Osteoblast (primary cell): ENCODE measurements at places on chromosomes 4 and X. TPM values are rescaled to one million over a fixed set of nuclear protein-coding genes. Genes with fewer than 3 reads are reported as not detected.

DNA sequence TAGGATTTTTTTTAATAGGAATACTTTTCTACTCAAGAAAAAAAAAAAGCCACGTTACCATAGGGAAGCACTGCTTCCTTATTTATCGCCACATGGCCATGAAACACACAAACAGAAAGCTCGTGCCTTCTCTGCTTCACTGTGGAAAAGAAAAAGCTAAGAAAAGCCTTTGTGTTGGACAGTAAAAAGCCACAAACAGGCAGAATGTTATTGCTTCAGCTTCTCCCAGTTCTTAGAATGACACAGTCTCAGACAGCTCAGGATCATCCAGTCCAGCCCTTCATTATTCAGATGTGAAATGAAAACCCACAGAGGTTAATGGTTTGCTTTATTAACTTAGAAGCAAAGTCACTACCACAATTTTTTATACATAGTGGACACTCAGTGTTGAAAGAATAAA, 181.6 kb upstream of the NOCT start:
- H3K4me3 ChIP-seq: no peak overlapping the region
- peaks cover 8% of the 10 kb centered on the region for H3K27me3 ChIP-seq
- DNase-seq: no peak
- H3K4me1 ChIP-seq: no peaks in the 10 kb centered on the region
- H3K27ac ChIP-seq: no peak overlapping the region

DNA sequence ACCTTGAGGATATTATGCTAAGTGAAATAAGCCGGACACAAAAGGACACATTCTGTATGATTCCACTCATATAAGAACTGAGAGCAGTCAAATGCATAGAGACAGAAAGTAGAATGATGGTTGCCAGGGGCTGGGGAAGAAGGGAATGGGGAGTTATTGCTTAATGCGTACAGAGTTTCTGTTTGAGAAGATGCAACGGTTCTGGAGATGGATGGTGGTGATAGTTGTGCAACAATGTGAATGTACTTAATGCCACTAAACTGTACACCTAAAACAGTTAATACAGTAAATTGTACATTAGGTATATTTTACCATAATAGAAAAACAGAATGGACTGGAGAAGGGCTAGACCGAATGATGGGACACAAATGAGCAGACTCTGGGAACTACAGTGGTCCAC, 15.8 kb downstream of the MAOB start:
- no peak overlapping the region for H3K4me3 ChIP-seq
- H3K27ac ChIP-seq: no peak overlapping the region
- H3K36me3 ChIP-seq: no peaks in the 10 kb centered on the region
- peaks cover 9% of the 10 kb centered on the region for H3K27me3 ChIP-seq

- H3K36me3 ChIP-seq: no peaks in the 10 kb centered on the region
- DNase-seq: no peak
- H3K4me3 ChIP-seq: no peak overlapping the region
- H3K4me1 ChIP-seq: no peaks in the 10 kb centered on the region
- H3K27ac ChIP-seq: no peak overlapping the region
- no peaks in the 10 kb centered on the region for H3K27me3 ChIP-seq
These were observed 296.2 kb upstream of the FAT1 start for GRCh38 chr4:187019896-187020295.

DNA sequence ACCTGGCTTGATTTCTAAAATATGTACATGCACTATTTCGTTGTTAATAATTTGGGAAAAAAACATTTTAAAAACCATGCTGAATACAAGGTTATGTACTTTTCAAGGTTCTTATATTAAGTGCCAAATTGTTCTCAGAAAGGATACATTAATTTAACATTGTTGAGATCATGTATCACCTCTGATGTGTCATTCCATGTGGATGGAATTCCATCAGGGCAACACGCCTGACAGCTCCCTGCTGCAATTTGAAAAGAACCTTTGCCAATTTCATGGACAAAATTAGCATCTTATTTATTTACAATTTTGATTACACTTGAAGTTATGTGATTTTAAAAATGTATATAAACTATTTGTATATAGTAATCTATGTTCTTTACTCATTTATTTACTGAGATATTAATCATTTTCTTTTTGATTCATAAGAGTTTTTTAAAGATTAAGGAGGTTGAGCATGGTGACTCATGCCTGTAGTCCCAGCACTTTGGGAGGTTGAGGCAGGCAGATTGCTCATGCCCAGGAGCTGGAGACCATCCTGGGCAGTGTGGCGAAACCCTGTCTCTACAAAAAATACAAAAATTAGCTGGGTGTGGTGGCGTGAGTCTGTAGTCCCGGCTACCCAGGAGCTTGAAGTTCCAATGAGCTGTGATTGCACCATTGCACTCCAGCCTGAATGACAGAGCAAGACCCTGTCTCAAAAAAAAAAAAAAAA, 142.8 kb downstream of the ENPP6 start:
- no peaks in the 10 kb centered on the region for H3K36me3 ChIP-seq
- H3K4me3 ChIP-seq: no peak overlapping the region
- no peak overlapping the region for H3K27ac ChIP-seq
- no peak for DNase-seq
- H3K4me1 ChIP-seq: no peaks in the 10 kb centered on the region

MTMR8 gene
- 0.72 and 1.2 TPM in 2 replicates for total RNA-seq

CENPVL3 gene
- total RNA-seq: not detected in 2 replicates

NAP1L2 gene
- 0.29 TPM in 1 of 2 replicates, not detected in the other for total RNA-seq

KLHL8 gene
- total RNA-seq: 12.4 and 12.7 TPM in 2 replicates
